ENCODE measurements at places on chromosomes 1 and 21.

DNA sequence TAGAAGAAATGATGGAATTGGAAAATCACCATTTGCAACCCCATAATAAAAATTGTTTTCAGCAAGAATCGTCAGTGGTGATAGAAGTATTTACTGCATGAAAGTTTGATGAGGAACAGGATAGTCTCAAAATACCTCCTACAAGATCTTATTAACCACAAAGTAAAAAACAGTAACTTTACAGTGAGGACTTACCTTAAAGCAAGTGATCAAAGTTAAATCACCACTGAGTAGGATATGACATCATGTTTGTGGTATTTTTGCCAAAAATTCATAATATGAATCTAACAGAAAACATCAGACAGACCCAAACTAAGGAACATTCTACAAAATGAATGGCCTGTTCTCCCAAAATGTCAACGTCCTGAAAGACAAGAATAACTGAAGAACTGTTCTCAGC lies 19.9 kb downstream of the ALDH9A1 start:
- DNase-seq: no peak

DNA sequence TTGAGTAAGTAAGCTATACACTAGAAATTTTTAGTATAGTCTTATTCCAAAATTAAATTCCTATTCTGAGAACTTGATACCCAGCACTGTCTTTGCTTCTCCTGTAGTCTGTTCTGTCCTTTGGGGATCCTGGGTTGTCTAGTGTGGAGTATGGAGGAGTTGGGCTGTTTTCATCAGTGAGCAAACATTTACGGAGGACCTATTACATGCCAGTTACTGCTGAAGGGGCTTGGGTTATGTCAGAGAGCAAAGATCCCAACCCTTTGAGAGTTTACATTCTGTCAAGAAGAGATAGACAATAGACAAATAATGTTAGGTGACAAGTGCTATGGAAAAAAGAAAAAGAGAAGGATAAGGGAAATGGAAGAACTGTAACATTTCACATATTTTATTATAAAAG lies 9.0 kb downstream of the TRAPPC10 start:
- DNase-seq: no peak

- no peak for DNase-seq
These were observed 3.0 kb downstream of the PTPN22 start for GRCh38 chr1:113868387-113869083.

DNA sequence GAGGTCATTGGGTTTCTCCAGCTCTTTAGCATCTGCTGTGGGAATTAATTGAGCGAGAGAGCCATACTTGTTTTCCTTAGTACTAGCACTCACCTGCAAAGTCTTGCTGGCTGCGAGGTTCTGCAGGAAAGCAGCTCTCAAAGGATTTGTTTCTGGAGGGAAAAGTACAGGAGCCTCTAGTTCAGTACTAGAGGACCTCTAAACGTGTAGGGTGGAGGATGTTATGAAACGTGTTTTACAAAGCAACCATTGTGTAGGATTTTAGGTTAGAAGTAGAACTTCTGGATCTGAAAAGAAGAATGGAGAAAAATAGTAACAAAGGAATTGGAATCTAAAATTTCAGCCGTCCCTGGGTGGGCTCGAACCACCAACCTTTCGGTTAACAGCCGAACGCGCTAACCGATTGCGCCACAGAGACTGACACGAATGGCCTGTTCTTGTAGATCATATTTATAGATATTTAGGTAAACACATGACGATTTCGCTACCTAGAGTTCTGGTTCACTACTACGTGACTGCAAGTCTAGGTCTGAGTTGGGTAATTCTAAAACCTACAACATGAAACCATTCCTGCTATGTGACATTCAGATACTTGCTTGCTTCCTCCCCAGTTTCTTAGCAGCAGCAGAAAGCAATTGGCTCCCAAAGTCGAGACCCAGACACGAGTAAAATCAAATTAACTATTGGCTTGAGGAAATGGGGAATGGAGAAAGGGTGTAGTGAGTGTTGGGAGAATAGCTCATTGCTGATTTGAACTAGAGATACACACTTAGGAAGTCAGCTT lies 60.2 kb upstream of the CFAP126 start:
- DNase-seq: no peak

GRCh38 chr21:28738420-28738704 lies 254.3 kb downstream of the LTN1 start:
- DNase-seq: no peak

DNA sequence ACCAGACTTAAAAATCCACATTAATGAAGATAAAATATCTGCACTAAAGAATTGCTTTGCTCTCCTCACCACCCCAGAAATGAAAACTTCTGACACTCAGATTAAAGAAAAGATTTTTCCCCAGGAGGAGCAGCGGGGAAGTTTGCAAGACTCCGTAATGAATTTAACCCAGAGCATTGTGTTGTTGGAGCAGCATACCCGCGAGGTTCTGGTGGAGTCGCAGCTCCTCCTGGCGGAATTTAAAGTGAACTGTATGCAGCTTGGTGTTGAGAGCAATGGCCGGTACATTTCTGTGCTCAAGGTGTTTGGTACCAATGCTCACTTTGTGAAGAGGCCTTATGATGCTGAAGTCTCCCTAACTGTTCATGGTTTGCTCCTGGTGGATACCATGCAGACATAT lies 46.4 kb downstream of the VPS13D start:
- DNase-seq: no peak

DNA sequence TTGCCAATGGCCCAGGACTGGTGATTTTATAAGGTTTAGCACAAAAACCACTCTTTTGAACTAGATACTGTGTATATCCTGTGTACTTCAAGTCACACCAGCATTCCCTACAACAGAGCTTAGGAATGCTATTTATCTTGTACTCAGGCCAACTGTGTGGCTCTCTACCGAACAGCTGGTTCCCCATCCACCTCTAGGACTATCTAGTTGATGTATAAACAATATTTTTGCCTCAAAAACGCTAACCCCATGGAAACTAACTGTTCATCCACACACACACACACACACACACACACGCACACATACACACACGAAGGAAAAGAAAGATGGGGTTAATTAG lies 28.7 kb upstream of the SLC45A3 start:
- no peak for DNase-seq

DNA sequence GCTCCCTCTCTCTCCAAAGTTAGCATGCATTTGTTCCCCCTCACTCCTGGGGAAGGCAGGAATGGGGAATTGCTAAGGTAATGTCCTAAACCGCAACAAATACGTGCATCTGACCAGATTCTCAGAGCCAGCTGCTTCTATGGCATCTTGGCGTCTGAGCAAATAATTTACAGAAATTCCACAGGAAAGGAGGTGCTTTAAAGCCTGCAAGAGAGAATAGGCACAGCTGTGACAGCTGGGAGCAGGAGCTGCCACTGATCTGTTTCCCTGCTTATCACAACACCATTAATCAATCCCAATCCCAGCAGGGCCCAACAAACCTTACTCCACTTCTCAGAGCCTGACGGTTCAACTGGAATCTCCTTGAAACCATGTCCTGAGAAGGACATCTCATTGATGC lies 83.5 kb upstream of the ZNF281 start:
- DNase-seq: no peak

Measured in stimulated activated CD4-positive, alpha-beta T cell treated with anti-CD3 and anti-CD28 coated beads, TNF-alpha, amount 100 ng/mL, for 1 hour (primary cell).